Mesangial cell (primary cell): ENCODE measurements at places on chromosomes 12 and 14. TPM values are rescaled to one million over a fixed set of nuclear protein-coding genes. Genes with fewer than 3 reads are reported as not detected.

GNG2 gene
- total RNA-seq = 6.1 and 7.5 TPM in 2 replicates

GLIPR1 gene
- 51.3 and 95.3 TPM in 2 replicates for total RNA-seq

SLC10A1 gene
- not detected in 2 replicates for total RNA-seq

CHGA gene
- 0.13 TPM in 1 of 2 replicates, not detected in the other for total RNA-seq

DTX3 gene
- total RNA-seq = 13.0 and 40.6 TPM in 2 replicates

ENO2 gene
- 16.0 and 17.5 TPM in 2 replicates for total RNA-seq

HNRNPC gene
- total RNA-seq = 443 and 591 TPM in 2 replicates

LTBP2 gene
- 153 and 170 TPM in 2 replicates for total RNA-seq

TAS2R13 gene
- total RNA-seq = 0.38 TPM in 1 of 2 replicates, not detected in the other

FGF23 gene
- not detected in 2 replicates for total RNA-seq

TMEM253 gene
- total RNA-seq = not detected in 2 replicates

CD163 gene
- total RNA-seq = not detected in 2 replicates

LGALS3 gene
- 51.3 and 187 TPM in 2 replicates for total RNA-seq

KRT4 gene
- total RNA-seq = not detected in 2 replicates

KRT75 gene
- total RNA-seq = not detected in 2 replicates

TCL1B gene
- not detected in 2 replicates for total RNA-seq

KRT3 gene
- total RNA-seq = not detected in 2 replicates

SETD3 gene
- total RNA-seq = 22.7 and 26.7 TPM in 2 replicates

NOVA1 gene
- total RNA-seq = 0.33 and 1.4 TPM in 2 replicates

DPPA3 gene
- not detected in 2 replicates for total RNA-seq

RND1 gene
- 0.33 TPM in 1 of 2 replicates, not detected in the other for total RNA-seq

CLEC9A gene
- not detected in 2 replicates for total RNA-seq

PGAM5 gene
- total RNA-seq = 33.0 and 67.1 TPM in 2 replicates

ACVRL1 gene
- total RNA-seq = 2.1 and 3.9 TPM in 2 replicates
